CD4-positive, alpha-beta T cell treated with Interleukin-6 at 100 ng/mL for 8 hours (primary cell): ENCODE measurements at places on chromosomes 5 and 9.

GRCh38 chr9:108963459-108964143 is 29.4 kb downstream of the ABITRAM start:
- DNase-seq, result no peak

DNA sequence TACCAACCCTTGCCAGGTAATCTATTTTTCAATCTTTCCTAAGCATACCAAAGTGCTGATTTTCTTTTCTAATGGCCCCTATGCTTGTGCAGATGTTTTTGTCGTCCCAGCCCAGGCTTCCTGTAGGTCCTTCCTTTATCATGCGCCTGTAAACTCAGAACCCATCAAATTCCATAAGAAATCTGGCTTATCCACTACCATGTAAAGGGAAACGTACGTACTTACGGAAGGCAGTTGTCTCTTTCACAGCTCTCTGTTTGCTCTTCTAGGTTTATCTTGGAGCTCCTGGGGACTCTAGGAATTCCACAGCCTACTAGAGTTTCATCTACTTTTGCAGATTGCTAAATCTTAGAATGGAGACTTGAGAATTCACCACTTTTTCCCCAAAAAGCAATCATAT is 9.0 kb downstream of the BRINP1 start:
- no peak for DNase-seq

GRCh38 chr5:18113721-18114120 is 479.5 kb downstream of the TAF11L14 start:
- DNase-seq, result no peak

DNA sequence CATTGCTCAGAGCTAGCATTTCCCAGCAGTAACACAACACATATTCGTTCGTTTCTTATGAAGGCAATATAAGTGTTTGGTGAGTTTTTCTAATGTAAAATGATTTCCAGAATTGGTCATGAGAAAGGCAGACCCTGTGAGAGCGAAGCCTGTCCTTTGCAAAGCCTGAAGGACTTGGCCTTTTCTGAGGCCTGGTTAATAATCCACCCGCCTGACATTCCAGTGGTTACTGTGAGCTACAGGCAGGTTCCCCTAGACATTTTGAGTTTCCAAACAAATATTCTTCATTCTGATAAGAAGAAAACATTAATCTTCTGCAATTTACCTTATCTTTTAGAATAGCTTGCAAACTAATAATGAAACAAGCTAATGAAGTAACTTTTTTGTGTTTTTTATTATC is 38.0 kb downstream of the ADAMTS16 start:
- no peak for DNase-seq

DNA sequence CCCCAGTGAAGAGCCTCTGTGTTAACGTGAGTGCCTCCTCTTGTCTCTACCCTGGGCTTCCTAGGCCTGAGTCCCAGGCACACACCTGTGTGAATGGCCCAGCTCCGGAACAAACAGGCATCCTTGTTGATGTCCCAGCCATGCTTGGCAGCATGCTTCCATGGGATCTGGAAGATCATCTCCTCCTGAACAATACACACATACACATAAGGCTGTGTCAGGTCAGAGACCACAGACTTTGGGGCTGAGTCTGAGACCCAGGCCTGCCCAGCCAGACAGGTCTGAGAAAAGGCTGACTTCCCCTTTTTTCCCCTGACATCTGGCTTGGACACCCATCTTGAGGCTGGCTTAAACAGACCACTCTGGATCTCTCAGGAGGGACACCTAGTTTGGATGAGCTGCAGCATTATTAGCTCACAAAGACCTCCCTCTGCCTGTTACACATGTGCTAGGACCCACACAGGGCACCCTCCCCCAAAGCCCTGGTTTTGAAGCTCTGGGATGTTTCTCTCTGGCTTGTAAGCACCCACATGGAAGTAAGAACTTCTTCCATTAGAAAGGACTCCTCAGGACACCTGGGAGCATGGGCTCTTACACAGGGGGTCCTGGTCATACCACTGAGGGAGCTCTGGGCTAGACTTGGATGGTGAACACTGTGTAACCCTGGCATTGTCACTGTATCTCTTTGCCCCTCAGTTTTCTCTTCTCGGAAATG is 2.6 kb downstream of the IRF1 start:
- DNase-seq, result no peak

- peak; percentile 32 for DNase-seq
These were observed 28.1 kb downstream of the NEK6 start for GRCh38 chr9:124285903-124286291.

DNA sequence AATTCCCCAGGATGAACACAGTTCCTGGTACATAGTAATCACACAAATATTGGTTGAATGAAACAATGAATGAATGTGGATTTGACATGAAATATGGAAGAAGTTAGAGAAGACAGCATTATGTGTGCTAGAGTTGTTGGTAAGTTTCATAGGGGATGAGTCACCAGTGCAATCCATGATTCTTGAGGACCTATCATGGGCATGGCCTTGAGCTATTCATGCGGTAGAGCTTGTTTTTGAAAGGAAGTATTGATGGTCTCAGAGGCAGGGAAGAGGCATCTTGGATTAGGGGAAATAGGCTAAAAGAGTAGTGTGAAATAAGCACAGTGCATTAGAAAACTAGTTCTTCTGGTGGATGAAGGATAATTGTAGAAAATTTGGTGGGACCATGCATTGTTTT is 22.1 kb downstream of the SPATA31D1 start:
- no peak for DNase-seq

DNA sequence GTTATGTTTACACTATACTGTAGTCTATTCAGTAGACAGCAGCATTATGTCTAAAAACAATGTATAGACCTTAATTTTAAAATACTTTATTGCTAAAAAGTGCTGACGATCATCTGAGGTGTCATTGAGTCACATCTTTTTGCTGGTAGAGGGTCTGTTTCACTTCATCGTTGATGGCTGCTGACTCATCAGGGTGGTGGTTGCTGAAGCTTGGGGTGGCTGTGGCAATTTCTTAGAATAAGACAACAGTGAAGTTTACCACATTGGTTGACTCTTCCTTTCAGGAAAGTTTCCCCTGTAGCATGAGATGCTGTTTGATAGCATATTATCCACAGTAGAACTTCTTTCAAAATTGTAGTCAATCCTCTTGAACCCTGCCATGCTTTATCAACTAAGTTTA is 150.3 kb downstream of the FBXL7 start:
- no peak for DNase-seq

- no peak for DNase-seq
These were observed 254 bp downstream of the STRBP start for GRCh38 chr9:123268199-123268464.

- no peak for DNase-seq
These were observed 34.0 kb downstream of the ZNF474 start for GRCh38 chr5:122163121-122164069.

- DNase-seq, result no peak
These were observed 151.6 kb downstream of the SIL1 start for GRCh38 chr5:139046551-139046950.

GRCh38 chr9:75085640-75086039 is 2.3 kb downstream of the NMRK1 start:
- no peak for DNase-seq

GRCh38 chr5:139543423-139543991 is 17.6 kb upstream of the UBE2D2 start:
- peak; percentile 52 for DNase-seq

DNA sequence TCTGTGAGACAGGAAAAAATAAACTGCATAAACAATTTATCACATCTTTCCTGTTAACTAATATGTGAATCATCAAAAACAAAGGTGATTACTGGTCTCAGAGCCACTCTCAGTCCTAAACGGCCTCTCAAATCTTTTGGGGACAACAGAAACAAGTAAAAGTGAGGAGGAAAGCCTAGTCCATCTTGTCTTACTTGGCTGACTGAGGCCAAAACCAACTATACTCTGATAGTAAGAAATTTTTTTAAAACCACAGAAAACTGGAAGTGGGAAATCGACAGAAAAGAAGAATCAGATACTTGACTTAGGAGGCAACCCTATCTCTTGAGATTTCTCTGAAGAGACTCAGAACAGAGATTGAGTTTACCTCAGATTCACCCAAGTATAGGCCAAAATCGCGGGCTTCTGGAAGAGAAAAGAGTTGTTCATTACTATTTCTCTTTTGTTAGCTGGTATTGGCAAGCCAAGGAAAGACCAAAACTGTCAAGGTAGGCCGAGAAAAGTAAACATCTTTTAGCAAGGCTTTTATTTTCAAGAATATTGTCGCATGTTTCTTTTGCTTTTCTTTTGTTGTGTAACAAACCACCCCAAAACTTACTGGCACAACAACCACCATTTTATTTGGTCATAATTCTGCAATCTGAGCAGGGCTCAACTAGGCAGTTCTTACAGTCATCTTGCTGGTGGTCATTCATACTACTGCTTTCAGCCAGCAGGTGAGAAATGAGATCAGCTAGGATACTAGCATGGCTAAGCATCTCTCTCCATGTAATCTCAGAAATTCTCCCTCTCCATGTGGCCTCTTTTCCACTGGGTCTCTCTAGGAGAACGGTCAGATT is 46.1 kb downstream of the RFX3 start:
- no peak for DNase-seq

GRCh38 chr5:78979909-78980308 is 5.2 kb downstream of the ARSB start:
- no peak for DNase-seq

GRCh38 chr5:132557478-132558172 is 848 bp downstream of the RAD50 start:
- peak; percentile 16 for DNase-seq

GRCh38 chr5:114412510-114413171 is 50.8 kb downstream of the KCNN2 start:
- DNase-seq, result no peak

DNA sequence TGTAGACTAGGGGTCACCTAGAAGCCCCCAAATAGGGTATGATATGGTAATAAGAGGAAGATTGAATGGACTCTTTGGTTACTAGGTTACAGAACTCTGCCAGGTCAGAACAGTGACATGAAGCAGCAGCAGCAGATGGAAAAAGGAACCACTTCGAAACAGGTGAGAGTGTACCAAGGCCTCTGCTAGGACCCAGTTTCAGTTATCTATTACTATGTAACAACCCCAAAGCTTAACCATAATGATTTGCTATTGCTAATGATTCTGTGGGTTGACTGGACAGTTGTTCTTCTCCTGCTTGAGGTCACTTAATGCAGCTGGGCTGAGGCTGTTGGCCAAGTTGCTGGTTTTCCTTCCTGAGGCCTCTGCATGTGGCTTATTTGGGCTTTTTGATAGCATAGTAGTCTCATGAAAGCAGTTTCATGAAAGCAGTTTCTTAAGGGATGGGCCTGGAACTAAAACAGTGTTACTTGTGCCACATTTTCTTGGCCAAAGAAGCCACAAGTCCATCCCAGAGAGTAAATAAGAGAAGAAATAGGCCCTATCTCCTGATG is 17.6 kb downstream of the C9orf43 start:
- DNase-seq, result no peak

GRCh38 chr5:83374547-83374946 is 97.0 kb upstream of the VCAN start:
- DNase-seq, result no peak

- no peak for DNase-seq
These were observed 14.0 kb upstream of the LOX start for GRCh38 chr5:122091936-122092600.

DNA sequence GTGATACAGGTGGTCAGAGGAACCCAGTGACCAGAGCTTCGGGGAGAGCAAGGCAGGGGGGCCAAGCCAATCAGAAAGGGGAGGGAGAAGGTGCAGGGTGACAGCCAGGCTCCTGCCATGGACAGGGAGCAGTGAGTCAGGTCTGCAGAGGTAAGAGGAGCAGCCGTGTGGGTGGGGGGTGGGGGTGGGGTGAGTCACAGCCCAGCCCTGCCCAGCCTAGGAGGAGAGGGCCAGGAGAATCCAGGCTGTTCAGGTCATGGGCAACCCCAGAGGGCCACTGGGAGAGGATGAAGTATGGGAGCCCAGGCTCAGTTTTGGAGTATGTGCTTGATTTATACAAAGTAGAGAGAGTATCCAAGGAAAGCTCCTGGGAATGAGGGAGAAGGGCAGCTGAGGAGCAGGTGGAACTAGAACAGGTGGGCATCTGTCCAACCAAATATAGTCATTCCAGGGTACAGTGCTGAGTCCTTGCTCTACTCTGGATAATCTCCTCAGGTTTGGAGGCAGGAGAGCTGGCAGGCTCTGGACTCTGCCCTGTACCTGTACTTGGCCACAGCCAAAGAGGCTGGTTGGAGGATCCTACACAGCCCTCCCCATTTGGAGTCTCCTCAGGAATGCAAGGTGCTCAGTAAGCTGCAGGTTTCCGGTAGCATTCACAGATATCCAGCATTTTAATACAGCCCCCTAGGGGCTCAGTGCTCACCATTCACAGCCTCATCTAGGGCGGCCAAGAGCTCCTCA is 1.6 kb downstream of the HBEGF start:
- DNase-seq, result no peak
